ENCODE measurements at places on chromosomes 4 and X.

GRCh38 chrX:34557733-34558132 is 99.4 kb downstream of the TMEM47 start:
- no peak for DNase-seq

DNA sequence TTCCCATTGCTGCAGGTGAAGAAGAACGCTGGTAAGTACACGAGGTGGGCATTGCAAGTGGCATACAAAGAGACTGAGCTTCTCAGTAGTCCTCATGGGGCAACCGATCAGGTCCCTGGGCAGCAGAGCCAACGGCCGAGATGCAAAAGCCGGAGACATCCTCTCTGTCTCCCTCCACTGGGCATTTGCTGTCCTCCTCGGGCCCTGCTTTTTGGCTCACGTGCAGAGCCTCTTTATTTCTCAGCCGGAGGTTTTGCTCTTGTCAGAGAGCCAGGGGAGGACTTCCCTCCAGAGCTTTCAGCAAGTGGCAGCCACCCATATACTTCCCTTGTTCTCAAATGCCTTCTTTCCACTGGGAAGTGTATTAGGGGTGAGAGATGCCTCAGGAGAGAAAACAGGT is 18.0 kb downstream of the STARD8 start:
- no peak for DNase-seq

- no peak for DNase-seq
Measured at GRCh38 chr4:157080605-157081004, 4.7 kb downstream of the GLRB start.

GRCh38 chrX:53376888-53377287 is 45.6 kb downstream of the SMC1A start:
- no peak for DNase-seq

- DNase-seq, result no peak
Measured at GRCh38 chrX:131067846-131068745, 9.9 kb downstream of the ARHGAP36 start.

GRCh38 chrX:33831211-33831610 is 300.9 kb downstream of the FAM47A start:
- no peak for DNase-seq

- peak; percentile 77 for DNase-seq
Measured at GRCh38 chr4:6909113-6909969, at the start of gene TBC1D14. TSS of gene TBC1D14 (plus strand) at chr4:6909826. CDS start at chr4:6923390, 13,564 bp downstream.

DNA sequence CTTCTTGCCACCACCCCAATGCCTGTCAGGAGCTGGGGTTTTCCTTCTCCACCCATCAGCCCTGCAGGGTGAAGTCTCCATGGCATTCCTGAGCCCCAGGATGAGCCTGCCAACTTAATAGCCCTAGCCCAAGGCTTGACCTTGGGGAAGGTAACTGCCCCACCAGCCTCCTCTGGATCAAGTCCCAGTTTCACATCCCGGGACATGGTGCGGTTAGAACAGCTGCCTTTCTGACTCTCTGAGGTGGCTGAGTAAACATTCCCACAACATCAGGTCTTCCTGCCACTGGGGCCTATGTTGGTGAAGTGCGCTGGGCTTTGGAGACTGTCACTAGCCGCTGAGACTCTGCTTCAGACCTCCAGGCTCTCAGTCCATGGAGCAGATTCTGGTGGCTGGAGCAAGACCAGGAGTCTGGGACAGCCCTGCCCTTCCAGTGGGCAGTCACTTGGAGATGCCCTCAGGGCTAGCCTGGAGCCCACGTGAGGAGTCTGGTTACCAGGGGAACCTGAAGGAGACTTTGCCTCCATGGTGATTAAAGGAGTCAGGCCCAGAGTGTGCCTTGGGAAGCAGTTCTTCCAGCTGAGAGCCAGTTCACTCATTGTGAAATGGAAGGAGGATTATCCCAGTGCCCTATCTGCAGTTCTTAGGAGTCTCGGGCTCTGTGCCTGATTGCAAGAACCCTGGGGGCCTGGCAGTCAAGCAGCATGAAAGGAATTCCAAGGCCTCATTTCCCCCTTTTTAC is 56.8 kb downstream of the SMIM20 start:
- no peak for DNase-seq

- no peak for DNase-seq
Measured at GRCh38 chr4:118788911-118789310, 47.0 kb downstream of the SEC24D start.

- no peak for DNase-seq
Measured at GRCh38 chr4:139582044-139582443, 26.0 kb upstream of the SETD7 start.

DNA sequence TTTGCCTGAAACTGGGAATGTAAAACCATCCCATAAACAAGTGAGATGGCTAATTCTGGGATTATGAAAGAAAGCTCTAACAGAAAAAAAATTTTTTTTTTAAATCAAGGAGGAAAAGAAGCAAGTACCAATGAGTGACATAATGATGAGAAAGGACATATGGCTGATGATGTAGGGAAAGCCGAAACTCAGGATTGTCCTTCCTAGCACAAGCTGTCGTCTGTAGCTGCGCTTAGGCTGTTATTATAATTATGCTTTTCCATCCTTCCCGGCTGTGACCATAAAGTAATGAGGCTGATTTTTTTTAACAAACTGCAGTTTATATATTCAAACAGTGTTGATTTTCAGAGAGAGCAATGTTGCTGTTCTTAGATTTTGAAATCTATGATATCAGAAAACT is 209.8 kb upstream of the NOCT start:
- no peak for DNase-seq

- DNase-seq, result no peak
Measured at GRCh38 chr4:157121401-157121800, 45.5 kb downstream of the GLRB start.

GRCh38 chrX:30530606-30531005 is 47.0 kb downstream of the TASL start:
- DNase-seq, result no peak

DNA sequence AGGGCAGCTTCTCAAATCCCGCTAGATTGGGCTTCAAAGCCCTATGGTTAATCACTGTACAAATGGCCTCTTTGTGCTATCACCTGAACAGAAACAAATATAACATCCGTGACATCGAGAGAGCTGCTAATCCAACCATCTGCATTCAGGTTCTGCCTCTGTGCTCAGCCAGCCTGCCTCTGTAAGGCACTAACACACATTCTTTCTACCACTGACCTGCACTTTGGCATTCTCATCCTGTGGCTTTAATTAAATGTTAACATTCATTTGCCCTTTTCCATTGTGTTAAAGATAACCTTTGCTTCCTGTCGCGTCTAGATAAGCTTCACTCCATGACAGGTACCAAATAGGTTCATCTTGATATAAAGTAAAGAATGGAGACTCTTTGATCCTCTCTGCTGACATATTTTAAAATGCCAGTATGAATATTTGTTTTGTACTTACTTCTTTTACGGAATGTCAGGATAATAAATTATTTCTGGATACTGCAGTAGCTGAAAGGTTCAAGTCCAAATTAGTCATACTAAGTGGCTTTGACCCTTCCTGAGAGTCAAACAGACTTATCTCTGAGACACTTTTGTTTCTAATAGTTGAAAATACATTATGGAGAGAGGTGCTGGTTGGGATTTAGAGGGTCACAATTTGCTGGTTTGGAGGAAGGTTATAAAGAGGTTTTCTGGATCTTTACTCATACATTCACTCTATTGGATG is 505.7 kb downstream of the PACRGL start:
- DNase-seq, result no peak

- no peak for DNase-seq
Measured at GRCh38 chr4:157896726-157897125, 276.1 kb downstream of the GASK1B start.

GRCh38 chr4:42478509-42478908 is 81.2 kb downstream of the SHISA3 start:
- no peak for DNase-seq

DNA sequence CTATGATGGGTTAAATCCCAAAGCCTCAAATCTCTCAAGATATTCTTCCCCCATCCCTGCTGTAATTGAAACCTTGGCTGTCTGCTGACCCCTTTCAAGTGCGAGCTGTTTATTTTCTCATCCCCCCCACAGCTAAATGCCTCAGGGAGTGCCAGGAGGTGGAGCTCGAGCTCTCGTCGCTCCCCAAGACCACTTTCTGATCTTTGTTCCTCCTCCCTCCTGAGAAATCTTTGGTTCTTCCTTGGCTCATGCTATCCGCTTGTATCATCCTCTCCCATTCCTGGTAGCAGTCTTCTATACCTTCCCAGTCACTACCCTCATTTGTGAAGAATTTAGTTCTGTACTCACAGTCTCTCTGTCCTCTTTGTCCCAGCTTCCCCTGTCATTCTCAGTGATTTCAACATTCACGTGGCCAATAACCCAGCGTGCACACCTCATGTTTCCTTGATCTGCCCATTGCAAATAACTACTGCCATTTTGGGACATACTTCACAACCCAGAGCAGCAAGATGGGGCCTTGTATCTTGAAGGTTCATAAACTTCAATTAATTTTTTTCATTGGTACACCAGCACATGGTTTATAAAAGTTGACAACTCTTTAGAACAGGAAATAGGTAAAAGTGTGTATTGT is 9.2 kb upstream of the SLC25A43 start:
- DNase-seq, result no peak

- DNase-seq, result no peak
Measured at GRCh38 chr4:31390849-31391248, 670.7 kb downstream of the PCDH7 start.

DNA sequence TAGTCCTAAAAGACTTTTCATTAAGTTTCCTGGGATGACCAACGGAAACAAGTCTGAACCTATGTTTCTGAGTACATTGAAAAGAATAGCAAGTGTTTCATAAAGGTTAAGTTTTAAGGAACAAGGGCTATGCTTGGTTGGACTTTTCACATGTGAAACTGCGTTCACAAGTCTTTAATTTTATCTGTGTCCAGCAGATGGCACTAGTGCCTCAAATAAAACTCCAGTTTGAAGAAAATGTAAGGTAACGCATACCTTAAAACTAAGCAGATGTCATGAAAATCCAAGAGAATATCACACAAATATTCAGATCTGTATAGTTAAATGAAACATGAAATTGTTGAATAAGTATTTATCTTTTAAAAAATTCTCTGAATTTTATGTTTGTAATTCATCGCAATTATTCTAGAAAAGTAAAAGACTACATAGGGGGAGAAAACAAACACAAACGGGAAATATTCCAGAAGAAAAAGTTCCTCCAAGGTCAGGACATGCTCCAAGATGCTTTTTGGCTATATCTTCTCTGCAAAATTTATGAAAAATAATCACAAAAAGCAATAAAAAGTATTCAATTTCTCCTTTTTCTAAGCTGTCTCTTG is 89.6 kb upstream of the MAD2L1 start:
- DNase-seq, result no peak

- DNase-seq, result no peak
Measured at GRCh38 chrX:123340696-123341095, 156.6 kb downstream of the GRIA3 start.

DNA sequence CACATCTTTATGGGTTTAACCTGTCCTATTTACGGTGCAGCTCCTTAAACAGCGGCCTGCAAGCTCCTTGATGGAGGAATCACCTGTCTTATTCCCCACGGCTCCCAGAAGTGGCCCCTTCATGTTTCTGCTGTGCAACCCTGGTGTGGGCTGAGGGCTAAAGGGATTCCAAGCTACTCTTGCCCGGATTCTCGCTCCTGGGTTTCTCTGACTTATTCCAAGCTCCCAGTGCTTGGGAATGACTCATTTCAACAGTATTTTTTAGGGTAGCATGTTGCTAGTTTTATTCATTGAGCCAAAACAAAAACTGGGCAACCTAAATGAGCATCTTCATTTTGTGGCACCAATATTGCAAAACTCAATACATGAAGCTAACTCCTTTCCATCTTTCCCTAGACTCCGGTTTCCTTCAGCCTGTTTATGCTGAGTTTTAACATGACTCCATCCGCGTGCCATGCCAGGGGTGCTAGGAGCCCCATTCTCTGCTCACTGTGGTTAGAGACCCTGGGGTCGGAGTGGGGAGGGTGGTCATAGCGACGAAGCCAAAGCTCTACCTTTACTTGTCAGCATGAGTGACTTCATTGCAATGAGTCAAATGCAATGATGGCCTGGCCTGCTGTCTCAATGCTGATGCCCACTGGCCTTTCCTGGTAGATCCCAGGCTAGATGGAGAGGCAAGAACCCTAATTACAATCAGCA is 349.7 kb downstream of the NR3C2 start:
- no peak for DNase-seq

DNA sequence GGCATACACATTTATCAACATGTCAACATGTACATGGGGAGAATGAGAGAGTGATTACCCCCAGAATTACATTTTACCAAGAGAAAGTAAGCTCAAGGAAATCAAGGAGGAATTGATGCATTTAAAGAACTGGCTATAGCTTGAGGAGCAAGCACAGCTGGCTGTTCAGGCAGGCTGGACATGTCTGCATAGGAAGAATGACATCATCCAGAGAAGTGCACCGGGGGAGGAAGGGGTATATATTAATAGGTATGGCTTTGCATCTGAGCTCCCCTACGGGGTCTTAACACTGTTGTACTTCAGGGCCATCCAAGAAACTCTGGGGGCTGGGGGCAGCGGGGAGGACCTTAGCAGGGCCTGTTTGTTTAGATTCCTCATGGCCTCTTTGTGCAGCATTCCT is 222.4 kb upstream of the VCX start:
- DNase-seq, result no peak

- DNase-seq, result no peak
Measured at GRCh38 chr4:133921280-133922195, 280.1 kb downstream of the PABPC4L start.

DNA sequence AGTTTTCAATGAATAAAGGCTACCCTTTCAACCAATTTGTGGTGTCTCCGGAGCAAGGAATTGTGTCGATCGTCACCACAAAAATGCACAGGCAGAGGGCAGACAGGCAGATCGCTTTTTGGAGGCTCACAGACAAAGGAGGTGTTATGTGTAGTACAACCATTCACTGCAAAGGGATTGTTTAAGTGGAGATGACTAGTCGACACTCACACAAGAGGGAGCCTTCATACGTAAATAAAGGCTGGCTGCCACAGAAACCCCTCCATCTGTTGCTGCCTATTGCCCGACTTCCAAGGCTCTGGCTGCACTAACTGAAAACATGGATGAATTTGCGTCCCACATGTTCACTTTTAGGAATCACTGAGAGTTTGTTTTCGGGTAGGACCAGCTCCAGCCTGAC is 281.1 kb downstream of the NKX6-1 start:
- DNase-seq, result no peak

DNA sequence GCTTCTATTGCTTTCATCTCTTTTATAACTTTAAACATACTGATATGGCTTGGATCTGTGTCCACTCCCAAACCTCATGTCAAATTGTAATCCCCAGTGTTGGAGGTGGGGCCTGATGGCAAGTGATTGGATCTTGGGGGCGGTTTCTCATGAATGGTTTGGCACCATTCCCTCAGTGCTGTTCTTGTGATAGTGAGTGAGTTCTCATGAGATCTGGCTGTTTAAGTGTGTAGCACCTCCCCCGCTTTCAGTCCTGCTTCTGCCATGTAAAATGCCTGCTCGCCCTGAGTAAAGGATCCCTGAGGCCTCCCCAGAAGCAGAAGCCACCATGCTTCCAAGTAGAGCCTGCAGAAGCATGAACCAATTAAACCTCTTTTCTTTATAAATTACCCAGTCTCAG is 17.7 kb downstream of the MND1 start:
- no peak for DNase-seq

- no peak for DNase-seq
Measured at GRCh38 chr4:6235012-6235411, 34.6 kb upstream of the WFS1 start.
